Non-pigmented ciliary epithelial cell (primary cell): ENCODE measurements at places on chromosomes 12 and 14.
A peak's percentile ranks its signal among the peaks of the same experiment; 100 is the strongest.

DNA sequence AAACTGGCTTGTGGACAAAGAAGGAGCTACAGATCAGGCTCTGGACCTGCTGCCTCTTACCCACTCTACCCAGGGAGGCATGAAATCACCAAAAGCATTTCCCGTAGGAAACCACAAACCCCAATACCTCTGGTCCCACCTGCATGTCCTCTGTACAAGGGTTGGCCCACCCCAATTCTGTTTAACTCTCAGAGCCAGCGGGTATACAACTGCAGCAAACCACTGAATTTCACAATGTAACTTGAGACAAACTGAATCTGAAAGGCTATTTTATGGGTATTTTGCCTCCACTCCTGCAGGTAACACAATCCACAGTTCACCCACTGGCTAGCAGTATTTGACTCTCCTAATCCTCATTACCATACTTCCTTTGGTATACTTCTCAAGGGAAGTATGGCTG, 16.5 kb downstream of the SIX1 start:
- DNase-seq: no peak

DNA sequence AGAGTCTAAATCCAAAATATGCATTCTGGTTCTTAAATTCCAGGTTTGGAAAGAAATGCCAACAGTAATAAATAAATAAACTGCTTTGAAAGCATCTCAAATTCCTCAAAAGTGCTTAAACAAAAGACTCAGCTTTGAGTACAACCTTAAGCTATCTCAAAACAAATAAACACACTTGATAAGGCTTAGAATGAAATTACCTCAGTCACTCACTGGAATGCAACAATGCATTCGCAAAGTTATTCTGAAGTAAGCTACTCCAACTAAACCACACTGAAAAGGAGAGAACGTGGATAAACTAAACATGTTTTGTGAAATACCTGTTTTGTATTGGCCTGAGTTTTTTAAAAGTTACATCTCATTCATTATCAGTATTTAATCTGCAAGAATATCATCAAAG, 1.2 kb downstream of the SPTSSA start:
- peak; percentile 55 for DNase-seq

DNA sequence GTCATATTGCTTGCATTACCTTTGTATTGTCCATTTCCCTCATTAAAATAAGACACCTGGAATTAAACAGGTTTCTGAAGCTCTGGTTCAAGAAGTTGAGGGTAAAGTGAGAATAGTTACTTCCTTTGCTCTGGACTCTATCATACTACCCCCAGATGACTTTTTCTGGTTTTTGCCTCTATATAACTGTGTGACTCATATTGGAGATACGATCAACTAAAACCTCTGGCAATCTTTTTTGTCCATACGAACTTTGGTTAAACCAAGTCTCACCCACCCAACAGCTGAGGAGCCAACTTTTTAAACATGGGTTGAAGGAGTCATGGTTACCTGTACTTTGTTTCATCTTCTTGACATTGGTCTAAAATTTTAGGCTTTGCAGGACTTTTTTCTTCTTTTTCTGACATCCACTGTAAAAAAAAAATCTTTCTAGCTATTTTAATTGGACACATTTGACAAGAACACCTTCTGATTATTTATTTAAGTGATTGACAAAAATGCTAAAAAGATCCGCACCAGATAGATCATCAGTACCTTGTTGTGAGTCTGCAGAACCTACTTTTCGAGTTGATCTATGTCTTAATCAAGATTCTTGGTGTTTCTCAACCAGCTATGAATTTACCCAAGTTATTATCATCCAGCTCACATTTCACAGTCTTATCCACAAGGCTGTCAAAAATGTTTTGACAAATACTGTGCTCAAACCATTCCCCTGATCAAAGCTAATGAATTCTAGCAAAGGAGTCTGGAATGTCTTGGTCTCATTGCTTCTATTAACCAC, 166.0 kb downstream of the IPO8 start:
- DNase-seq: no peak

- DNase-seq: no peak
These were observed 34.4 kb downstream of the DDX51 start for GRCh38 chr12:132109741-132110140.

- no peak for DNase-seq
These were observed 47.6 kb downstream of the EML1 start for GRCh38 chr14:99840774-99841305.
